Activated CD4-positive, alpha-beta T cell treated with anti-CD3 and anti-CD28 coated beads, Interleukin-2, amount 50 U/mL, for 48 hours (primary cell): ENCODE measurements at places on chromosomes 7 and 10.

DNA sequence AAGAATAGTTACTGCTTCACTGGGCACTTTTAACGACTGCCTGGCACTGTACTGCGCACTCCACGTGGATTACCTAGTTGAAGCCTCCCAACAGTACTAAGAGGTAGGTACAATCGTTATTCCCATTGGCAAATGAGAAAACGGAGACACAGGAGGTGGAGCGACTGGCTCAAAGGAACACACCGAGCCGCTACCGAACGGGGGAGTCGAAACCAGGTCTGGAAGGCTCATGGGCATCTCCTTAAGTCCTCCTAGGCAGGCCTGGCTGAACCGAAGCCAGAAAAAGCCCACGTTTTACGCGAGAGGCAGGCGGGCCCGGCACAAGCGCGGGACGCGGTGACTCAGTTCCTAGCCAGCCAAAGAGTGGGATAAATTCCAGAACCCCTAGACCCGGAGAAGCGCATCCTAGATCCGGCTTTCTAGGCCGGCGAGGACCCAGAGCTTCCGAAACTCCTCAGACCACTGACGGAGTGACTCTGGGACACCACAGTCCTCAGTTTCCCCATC, 472 bp downstream of the PDAP1 start:
- peak; percentile 36 for DNase-seq

- DNase-seq = no peak
Observed at GRCh38 chr10:25678666-25679065, 255.4 kb upstream of the MYO3A start.

- no peak for DNase-seq
Observed at GRCh38 chr10:27569946-27570345, 65.8 kb downstream of the RAB18 start.

DNA sequence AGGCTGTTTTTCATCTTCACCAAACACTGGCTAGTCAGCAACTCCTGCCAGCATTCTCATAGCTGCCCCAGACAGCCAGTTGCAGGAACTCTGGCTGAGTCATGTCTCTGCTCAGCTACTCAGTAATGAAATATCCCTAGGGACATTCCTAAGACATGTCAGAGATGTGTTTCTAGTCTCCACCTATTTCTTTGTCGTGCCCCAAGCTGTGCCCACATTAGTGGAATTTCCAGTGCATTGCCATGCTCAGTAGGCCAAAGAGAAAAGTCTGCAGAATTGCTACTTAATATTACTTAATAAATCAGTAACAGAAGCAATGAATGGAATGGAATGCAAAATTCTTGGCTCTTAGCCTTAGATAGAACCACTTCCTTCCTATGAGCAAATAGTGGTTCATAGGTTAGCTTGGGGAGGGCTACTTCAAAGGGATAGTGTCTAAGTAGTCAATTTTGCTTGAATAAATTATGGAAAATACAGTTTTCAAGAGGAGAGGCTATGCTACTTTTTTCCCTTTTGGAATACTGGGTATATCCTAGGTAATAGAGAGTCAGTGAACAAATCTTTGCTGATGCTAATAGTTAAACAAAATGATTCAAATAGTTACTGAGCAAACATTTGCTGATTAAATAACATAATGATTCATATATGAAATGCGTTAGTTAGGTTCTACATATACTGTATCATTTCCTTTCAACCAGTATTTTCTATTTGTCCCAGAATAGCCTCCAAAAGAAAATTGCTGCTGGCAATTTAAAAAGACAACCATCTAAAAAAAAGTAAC, 23.6 kb upstream of the SEMA3C start:
- no peak for DNase-seq

- DNase-seq = no peak
Observed at GRCh38 chr7:92177362-92177761, 1.6 kb downstream of the LRRD1 start.
